ENCODE measurements at places on chromosomes 12 and 14. TPM values are rescaled to one million over a fixed set of nuclear protein-coding genes. Genes with fewer than 3 reads are reported as not detected.

TAC3 gene
- 2.2 TPM for polyA plus RNA-seq

SAV1 gene
- 34.3 TPM for polyA plus RNA-seq

MMP19 gene
- 0.77 TPM for polyA plus RNA-seq

TAOK3 gene
- polyA plus RNA-seq: 27.1 TPM

DIO2 gene
- polyA plus RNA-seq: 0.63 TPM

PIANP gene
- polyA plus RNA-seq: 15.3 TPM

TSPAN19 gene
- polyA plus RNA-seq: 0.90 TPM

TEX22 gene
- 2.6 TPM for polyA plus RNA-seq

NANOG gene
- 0.09 TPM for polyA plus RNA-seq

DNA sequence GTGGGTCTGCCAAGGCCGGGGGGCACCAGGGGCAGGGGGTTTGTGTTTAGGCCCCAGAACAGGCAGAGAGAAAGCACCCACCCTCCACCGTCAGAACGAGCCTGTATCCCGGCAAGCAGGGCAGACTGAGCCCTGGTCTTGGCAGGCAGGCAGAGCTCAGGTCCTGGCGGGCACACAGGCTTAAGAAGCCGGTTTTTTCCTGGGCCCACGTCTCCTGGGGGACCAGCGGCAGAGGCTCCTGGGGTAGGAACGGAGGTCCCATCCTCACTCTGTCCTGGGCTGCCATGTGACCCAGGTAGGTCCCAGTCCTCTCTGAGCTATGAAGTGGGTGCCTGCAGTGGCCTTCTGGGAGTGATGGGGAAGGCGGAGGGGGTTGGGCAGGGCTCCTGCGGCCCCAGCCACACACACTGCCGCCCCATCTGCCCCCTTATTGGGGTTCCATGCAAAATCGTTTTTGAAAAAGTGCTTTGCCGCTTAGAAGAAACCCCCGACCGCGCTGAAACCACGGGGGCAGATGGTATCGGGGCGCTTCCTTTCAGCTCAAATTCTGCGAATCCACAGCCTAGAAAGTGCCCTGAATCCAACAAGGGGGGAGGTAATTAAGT is 24.2 kb downstream of the SH2B3 start:
- DNase-seq: no peak

DNA sequence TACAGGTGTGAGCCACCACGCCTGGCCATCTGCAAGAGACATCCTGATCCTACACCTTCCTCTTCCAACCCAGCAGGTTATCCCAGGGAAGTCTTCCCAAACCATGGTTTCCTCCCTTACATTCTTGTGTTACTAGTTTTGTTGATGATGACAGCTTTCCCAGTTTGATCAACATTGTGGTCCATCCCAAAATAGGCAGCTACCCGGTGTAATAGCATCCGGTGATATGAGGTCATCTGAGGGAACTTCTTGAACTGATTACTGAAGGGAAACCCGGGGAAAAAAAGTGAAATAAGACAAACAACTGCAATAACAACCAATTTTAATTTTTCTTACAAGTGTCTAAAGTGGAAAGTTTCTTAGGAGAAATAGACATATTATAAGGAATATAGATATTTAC is 45.3 kb upstream of the STAC3 start:
- no peak for DNase-seq

- peak; percentile 21 for DNase-seq
These were observed 173.0 kb downstream of the EMP1 start for GRCh38 chr12:13369474-13370056.

DNA sequence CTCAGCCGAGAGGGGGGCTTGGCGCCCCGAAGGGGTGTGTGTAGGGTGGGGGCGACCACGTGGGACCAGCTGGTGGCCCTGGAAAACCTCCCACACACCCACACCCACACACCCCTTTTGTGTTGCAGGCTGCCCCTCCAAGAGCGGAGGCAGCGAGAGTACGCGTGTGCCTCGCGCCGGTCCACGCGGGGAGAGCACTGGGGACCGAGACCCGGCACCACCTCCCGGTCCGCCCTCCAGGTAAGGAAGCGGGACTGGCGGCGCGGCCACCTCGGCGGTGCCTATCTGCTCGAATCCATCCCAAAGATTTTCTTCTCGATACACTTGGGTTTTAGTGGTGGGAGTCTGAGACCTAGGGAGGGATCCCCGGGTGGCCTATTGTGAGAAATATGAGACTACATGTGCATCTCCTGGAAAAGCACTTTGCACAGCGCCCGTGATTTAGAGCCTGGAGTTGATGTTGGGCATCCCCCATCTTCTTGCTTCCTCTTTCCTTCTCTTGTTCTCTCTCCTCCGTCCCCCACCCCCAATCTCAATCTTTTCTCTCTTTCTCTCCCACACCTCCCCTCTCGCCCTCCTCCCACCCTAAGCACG is 393 bp downstream of the SYT1 start:
- DNase-seq: peak; percentile 52

- no peak for DNase-seq
These were observed 162.4 kb downstream of the AKAP6 start for GRCh38 chr14:32491416-32492016.

GRCh38 chr14:21656980-21657379 is 3.3 kb downstream of the OR4E2 start:
- no peak for DNase-seq

GRCh38 chr14:22263961-22264360 is 325.1 kb downstream of the DAD1 start:
- DNase-seq: no peak

DNA sequence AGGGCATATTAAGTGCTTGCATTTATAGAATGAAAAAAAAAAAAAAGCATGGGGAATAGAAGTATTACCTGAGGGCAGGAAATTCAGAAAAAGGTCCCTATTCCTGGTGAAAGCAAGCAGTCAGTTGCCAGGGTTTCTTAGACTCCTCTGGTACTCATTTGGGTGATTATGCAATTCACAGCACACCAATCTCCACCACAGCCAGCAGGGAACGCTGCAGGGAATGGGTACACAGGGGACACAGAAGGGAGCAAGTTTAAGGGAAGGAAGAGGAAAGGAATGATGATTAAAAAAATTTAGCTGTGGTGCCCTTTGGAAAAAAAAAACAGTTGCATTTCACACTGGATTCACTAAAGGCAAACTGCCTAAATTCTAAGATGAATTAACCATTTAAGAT is 14.2 kb downstream of the BLTP3B start:
- DNase-seq: no peak

GRCh38 chr12:132588821-132589669 is 21.3 kb downstream of the LRCOL1 start:
- DNase-seq: no peak

DNA sequence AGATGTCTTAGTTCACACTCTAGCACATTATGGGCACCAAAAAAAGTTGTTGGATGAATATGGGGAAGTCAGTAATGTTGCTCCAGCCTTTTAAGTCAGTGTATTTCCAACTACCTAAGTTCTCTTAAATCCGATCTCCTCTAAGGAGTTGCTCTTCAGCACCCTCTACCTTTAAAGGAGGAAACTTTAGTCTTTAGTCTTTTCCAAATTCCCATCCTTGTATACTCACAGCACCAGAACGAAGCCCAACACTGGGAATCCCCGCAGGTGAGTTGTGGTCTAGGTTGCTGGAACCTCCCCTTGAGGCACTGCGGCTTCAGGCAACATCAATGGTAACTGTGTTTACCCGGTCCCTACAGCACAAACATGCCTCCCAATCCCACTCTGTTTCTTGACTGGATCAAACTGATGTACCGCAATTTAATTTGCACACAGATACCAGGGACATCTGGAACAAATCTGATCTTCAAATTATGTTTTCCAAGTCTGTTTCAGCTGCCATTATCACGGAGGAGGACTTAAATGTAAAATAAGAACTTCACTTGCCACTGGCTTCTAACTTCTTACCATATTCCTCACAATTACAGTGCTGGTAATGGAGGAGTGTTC is 179.0 kb downstream of the FOXN3 start:
- DNase-seq: no peak

DNA sequence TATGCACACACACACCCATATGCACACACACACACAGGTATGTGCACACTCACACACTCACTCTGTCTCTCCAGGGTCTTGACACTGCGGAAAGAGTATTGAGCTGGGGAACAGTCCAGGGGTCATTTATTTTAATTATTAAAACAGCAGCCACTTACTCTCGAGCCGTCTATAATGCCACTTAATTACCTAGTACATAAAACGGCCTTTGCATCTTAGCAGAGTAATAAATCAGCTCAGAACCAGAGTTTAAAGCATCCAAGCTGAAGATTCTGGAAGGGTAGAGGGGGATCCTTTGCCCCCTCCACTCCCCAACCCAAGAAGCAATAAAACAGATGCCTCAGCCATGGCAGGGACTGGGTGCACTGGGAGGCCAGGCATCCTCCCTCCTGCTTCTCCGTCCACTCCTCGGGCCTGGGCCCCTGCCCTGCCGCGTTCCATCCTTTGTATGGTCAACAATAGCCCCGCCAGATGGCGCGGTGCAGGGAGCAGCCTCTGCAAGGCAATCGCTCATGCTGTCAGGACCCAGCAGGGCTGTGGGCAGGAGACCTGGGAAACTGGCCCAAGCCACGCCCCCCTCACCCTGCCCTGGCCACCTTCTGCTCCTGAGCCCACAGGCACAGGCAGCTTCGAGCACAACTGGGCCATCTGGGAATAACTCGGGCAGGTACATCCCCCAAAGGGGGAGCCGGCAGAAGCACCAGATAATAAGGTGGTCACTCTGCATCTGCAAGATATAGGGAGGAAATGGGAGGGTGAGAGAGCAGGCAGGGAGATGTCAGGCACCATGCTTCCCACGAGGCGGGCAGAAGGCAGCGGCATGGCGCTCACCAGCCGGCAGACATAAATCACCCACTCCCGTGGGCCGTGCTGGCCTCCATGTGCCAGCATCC is 40.9 kb downstream of the CCDC85C start:
- DNase-seq: peak; percentile 84

- no peak for DNase-seq
These were observed 35.7 kb downstream of the LGR5 start for GRCh38 chr12:71475280-71475679.

DNA sequence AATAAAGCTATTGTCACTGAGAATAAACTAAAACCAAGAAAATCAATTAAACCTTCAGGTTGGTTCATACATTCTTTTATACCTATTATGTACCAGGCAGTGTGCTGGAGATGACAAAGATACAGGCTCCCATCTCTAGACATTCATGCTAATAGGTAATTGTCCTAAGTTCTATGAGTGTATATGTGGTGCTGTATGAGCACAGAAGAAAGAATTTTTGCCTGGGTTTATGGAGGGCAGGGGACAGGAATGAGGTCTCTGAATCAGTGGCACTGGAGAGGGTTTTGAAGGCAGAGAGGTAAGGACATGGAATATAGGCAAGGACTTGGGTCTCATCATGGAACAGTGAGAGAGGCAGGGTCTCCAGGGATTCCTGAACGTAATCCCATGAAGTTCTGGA is 38.7 kb downstream of the MAP1LC3B2 start:
- no peak for DNase-seq

DNA sequence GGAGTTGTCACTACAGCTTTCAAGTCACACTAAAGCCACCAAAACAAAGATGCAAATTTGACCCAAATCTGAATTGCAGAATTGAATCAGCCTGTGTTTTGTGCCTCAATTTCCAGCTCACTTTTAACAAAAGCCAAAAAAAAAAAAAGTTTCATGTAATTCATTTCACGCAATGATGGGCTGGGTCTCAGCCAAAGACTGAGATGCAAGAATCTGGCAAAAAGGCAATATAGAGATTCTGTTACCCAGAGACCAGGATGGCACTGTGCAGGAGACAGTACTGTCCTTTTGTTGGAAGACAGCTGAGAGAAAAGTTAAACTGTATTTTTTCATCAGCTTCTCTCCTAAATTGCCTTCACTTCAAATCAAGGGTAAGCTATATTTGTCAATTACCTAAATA is 205.7 kb upstream of the NPAS3 start:
- DNase-seq: no peak

DNA sequence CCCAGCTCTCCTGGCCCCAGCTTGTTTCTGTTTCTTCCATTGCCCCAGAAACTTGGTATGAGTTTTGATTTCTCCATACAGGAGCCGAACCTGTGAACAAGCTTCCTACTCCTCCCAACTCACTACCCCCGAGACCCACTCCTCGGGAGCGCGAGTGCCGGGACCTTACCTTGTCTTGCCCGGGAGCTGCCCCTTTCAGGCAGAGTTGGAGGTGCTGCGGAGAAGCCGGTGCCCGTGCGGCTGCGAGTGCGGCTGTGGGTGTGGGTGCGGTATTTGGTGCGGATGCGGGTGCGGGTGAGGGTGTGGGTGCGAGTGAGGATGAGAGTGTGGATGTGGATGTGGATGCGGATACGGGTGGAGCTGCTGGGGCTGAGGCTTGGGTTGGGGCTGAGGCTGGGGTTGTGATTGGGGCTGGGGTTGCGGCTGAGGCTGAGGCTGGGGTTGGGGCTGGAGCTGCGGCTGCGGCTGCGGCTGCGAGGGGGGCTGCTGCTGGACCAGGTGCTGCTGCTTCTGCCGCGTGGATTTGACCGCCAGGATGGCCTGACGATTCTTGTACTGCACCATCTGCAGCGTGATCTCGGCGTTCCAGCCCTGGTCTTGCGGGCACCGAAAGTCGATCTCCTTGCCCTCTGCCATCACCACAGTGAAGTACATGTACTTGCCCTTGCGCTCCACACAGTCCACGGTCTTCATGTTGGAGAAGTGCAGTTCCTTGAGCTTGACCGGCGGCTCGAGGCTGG is 1.1 kb downstream of the PHLDA1 start:
- no peak for DNase-seq

DNA sequence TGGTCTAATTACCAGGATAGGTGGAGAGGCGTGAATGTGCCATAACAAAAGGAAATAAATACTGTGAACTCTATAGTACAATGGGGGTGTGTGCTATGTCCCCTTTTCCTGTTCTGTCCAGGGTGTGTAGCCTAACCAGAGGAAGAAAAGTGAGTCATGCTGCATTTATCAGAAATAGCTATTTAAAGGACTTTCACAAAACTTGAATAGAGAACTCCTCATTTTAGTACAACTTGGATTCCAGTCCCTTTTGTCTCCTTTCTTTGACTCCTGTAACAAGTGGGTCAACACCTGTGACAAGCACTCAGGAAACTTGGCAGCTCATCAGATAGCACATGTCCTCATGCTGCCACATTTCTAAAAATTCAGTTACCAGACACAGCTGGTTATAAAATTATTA is 123.4 kb downstream of the CCDC91 start:
- DNase-seq: no peak

GRCh38 chr12:2669560-2669959 is 125.2 kb upstream of the FKBP4 start:
- DNase-seq: no peak

DNA sequence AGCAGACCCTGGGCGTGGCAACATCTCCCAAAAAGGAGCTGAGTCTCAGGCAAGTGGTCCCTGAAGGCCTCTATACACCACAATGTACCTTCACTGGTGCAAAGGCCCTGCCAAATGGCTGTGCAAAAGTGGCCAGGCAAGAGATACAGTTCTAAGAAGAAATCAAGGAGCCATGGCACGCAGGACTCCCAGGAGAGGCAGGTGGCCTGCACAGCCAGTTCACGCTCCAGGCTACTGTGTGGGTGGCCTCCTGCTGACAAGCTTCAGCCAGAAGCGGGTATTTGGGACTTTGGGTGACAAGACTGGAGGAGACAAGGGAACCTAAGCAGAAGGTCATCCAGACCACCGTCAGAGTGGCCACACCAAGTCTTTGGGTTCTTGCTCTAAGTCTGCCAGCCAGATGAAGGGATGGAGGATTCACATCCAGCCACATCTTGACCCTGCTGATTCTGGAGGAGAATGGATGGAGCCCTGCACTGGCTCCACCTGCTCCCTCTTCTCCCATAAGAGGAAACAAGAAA is 20.5 kb upstream of the ZFP36L1 start:
- DNase-seq: no peak

- DNase-seq: no peak
These were observed 325.7 kb downstream of the NELL2 start for GRCh38 chr12:44550377-44550776.
